ENCODE measurements at places on chromosomes 3 and 15.

DNA sequence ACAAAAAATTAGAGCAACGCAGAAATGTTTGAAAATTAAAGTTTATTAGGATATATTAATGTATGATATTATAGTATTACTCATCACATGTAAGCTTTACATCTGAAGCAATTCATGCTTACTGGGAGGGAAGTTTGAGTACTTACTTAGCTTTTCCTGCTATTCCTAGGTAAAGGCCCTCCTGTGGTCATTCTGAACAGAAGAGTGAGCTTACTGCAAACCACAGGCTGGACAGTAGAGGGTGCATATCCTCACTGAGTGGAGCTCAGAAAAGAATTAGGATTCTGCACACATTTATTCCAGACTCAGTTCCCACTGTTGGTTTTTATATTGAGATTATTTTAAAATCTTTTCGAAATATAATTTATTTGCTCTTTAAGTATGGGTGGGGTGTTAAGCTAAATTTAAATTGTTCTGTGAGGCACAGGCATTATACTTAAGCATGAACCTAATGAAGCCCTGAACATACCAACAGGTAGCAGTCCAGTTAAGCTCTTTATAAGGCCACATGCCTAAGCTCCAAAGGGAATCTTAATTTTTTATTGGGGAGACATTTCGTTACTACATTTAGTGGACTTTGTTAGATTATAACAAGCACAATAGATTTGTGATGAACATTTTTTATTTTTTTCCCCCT, 10.2 kb downstream of the MRPS22 start:
- peak; percentile 70 for DNase-seq

- DNase-seq = peak; percentile 43
These were observed 21.7 kb downstream of the PLA2G4F start for GRCh38 chr15:42134617-42135245.

DNA sequence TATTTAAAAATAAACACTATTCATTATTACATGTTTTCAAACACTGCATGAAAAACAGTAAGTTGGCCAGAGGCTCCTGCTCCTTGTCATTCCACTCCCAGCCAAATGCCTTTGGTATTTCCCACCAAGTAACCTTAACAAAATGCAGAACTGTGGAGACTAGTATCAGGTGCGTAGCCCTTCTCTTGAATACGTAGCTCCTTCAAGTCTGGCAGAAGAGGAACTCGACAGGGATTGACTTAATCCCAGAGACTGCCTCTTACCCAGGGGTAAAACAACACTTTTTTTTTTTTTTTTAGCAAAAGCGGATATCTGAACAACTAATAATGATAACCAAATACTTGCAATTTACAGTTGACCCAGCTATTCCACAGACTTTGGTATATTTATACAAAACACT, 738 bp downstream of the COMMD2 start:
- DNase-seq = peak; percentile 14

GRCh38 chr3:41244620-41245336, 45.5 kb downstream of the CTNNB1 start:
- DNase-seq = no peak

GRCh38 chr15:100771746-100772145, 107.9 kb upstream of the ALDH1A3 start:
- no peak for DNase-seq

GRCh38 chr3:10173926-10174435, 9.3 kb downstream of the IRAK2 start:
- peak; percentile 32 for DNase-seq

GRCh38 chr3:127164615-127165014, 28.3 kb upstream of the PRR23E start:
- DNase-seq = no peak

- no peak for DNase-seq
These were observed 140.7 kb upstream of the TMC3 start for GRCh38 chr15:81514725-81515124.

DNA sequence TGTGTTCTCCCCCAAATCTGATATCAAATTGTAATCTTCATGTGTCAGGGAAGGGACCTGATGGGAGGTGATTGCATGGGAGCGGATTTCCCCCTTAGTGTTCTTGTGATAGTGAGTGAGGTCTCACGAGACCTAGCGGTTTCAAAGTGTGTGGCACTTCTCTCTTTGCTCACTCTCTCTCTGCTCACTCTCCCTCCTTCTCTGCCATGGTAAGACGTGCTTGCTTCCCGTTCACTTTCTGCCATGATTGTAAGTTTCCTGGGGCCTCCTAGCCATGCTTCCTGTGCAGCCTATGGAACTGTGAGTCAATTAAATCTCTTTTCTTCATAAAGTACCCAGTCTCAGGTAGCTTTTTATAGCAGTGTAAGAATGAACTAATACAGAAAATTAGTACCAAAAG, 30.6 kb upstream of the OR5H6 start:
- no peak for DNase-seq

DNA sequence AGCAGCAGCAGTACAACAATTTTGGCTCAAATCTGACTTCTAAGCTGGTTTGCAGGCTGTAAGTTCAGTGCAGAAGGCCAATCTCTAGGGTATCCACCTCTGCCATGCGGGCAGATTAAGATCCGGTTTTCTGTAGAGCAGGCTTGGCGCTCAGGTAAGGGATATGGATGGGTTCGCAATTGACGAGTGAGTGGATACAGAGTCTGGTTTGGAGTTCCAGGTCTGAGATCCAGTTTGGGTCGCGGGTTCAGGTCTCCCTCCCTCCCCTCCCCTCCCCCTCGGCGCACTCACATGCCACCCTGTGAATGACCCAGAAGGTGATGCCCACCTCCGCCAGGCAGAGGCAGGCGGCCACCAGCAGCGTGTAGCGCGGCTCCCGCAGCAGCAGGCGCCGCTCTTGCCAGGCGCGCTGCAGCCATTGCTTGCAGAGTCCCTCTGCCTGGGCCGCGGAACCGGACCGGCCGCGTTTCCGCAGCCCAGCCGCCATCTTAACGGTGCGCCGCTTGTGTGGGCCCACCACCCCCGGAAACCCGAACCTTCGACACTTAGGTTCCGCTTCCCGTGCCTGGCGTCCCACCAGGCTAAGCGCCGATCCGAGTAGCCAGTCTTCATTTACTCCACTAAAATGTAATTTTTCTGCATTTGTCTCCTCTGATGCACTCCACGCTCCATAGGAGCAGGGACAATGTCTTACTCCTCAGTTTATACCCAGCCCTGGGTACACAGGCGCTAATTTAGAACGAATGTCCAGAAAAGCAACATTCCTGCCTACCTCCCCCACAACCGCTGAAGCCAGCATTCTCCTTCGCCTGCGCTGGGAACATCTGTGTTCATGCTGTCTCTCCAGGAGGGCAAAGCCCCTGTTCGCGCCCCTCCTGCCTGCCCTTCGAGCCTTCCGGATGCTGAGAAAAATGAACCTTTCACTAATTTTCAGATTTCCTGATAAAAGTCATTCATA, at the start of gene ALG3:
Gene ALG3 (minus strand): TSS at position 509 of the 958 bp plus-strand sequence. CDS start 22 bp downstream, at position 487.
- DNase-seq = peak; percentile 88

- DNase-seq = no peak
These were observed 36.9 kb downstream of the CTNNB1 start for GRCh38 chr3:41236228-41236627.

GRCh38 chr15:62760538-62760937, 282.0 kb upstream of the TPM1 start:
- no peak for DNase-seq

- no peak for DNase-seq
These were observed 57.9 kb upstream of the SELENOK start for GRCh38 chr3:53949541-53949940.

DNA sequence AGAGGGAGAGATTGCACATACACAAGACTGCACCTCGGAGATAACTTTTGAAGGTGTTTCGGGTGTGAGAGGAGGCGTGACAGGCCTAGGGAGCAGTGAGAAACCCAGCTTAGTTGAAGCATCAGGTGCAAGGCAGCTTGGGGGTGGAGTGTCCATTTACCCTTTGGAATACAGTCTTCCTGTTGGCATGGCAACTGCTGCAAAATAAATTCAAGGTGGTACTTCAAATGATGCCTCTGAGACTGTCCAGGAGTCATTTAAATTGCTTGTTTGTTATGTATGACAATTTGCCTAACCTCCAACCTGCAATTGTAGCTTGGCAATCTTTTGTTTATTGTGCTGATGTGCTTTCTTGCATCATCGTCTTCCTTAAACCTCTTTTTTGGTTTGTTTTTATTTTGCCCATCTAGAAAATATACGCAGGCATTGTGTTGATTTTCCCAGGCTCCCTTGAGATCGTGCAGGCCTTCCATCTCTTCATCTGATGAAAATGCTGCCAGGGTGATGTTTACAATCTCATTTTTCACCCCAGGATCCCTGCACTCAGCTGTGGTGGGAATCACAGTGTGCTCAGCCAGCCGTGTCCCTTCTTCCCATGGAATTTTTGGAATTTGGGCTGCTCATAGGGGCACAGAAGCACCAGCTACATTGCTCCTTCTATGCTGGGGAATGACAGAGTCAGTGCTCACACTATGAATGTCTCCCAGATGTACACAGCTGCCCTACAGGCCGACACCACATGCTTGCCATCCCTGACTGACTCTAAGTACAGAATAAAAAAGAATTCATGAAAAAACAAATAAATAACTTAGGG, 583.1 kb upstream of the CFAP20DC start:
- no peak for DNase-seq

DNA sequence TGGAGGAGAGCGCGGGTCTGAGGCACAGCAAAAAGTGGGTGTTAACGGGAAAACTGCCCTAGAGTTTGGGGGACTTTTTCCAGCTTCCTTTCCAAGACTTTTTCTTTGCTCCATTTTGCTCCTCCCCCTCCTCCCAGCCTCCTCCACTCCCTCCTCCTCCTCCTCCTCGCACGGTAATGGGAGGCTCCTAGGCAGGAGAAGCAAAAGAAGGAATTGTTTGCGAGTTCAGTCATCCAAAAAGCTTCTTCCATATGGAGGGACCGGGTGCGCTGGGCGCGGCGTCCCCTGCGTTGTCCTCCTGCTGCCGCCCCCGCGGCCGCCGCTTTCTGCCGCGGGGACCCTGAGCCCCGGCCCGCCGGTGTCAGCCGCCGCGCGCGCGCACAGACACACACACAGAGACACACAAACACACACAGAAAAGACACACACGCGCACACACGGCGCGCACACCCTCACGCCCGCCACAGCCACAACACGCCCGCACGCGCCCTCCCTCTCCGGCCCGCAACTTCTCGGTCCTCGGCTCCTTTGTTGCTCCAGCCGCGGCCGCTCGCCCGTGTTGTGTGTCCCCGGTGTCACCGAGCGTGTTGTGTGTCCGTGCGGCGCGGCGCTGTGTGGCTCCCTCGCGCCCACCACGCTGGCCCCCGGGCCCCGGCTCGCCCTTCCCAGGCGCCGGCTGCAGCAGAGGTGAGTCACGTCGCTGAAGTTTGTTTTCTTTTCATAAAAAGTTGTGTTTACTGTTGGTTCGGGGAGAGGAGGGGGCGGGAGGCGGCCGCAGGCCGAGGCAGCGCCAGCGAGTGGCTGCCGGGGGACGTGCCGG, at the start of gene BOC:
Gene BOC (plus strand): TSS at position 228 of the 820 bp plus-strand sequence. CDS start 38,246 bp downstream, outside the sequence.
- DNase-seq = peak; percentile 69

GRCh38 chr3:39254806-39255449, 24.9 kb downstream of the CX3CR1 start:
- peak; percentile 80 for DNase-seq

DNA sequence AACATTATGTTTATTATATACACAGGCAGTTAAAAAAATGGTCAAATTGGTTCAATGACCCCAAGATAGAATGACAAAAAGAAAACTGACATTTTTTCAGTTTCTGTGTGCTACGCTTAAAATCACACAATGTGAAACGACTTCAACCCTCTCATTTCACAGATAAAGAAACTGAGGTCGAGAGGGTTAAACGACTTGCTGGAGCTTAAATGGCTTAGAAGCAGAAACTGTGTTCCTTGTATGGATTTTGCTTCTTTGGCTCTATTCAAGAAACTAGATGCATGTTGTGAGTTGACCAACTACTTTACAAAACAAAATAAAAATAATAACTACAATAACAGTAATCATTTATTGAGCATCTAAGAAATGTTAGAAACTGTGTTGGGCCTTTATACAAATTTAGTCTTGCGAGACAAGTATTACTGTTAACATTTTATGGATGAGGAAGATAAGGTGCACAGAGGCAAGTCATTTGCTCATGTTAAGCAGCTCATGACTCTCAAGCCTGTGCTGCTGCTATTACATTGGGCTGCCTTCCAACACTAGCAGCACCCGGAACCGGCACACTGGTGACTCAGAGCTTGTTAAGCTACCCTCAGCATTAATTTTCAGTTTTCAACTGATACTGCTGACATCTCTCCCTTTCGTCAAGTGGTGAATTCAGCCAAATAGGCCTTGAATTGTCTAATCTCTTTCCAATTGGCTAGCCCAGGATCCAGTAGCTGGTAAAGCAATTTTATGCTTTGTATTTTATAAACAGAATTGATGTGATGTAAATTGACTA, 487.6 kb downstream of the NAALADL2 start:
- peak; percentile 92 for DNase-seq

All from PC-3 (cell line).